Aorta (tissue), 5 donors: ENCODE measurements at places on chromosomes 4 and X.

DNA sequence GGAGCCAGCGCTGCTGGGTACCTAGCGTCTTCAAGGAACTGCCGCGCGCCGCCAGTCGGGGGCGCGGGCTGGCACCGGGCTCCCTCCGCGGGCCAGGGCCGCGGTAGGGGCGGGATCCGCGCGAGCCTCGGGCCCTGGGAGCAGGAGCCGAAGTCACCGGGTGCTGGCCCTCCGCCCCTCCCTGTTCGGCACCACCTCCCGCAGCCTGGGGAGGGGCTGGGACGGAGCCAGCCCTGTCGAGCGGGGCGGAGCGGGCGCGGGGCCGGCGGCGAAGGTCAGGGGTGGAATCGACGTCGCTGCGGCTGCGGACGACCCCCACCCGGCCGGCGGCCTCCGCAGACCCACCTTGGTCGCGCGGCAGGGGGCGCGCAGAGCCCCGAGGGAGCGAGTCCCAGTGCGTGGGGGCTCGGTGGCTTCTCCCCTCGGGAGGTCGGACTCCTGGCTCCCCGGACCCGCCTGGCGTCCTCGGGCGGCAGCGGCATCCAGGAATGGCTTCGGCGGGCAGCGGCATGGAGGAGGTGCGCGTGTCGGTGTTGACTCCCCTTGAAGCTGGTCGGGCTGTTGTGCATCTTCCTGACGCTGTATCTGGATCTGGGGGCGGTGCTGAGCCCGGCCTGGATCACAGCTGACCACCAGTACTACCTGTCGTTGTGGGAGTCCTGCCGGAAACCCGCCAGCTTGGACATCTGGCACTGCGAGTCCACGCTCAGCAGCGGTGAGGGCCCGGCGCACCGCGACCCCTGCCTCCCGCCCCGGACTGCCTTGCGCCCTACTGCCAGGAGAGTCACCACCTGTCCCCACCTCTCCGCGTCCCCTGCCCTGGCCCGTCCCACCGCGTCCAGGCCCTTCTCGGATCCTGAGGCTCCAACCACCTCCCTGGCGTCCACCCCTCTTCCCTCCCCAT is 50.5 kb upstream of the FAM47C start:
- DNase-seq = peak; percentile 70

- no peak for DNase-seq
Measured at GRCh38 chr4:124861761-124862160, 149.2 kb upstream of the ANKRD50 start.

- DNase-seq = no peak
Measured at GRCh38 chr4:19402581-19403065, 849.1 kb upstream of the SLIT2 start.

DNA sequence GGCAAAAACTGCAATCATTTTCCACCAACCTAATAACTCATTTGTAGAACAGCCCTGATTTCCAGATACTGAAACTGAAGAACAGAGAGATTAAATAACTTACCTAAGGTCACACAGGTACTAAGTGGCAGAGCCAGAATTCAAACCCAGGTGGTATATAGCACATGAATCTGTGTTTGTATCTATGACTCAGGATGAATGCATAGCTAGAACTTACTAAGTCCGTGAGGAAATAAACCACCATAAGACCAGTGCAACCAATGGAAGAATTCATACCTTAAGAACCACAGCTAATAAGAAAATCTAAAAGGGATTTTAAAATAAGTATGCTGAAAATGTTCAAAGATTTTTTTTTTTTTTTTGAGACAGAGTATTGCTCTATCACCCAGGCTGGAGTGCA is 1.5 kb upstream of the PLAC1 start:
- DNase-seq = no peak

- no peak for DNase-seq
Measured at GRCh38 chrX:5726224-5726623, 502.4 kb downstream of the NLGN4X start.
